ENCODE measurements at places on chromosomes 5 and 9.

- DNase-seq: no peak
Measured at GRCh38 chr9:89983411-89983810, 378.6 kb downstream of the GADD45G start.

- DNase-seq: no peak
Measured at GRCh38 chr5:123134653-123135181, 45.7 kb downstream of the PRDM6 start.

GRCh38 chr5:68114378-68115040 is 101.0 kb upstream of the PIK3R1 start:
- no peak for DNase-seq

GRCh38 chr5:33969572-33970452 is 14.7 kb downstream of the SLC45A2 start:
- DNase-seq: no peak

DNA sequence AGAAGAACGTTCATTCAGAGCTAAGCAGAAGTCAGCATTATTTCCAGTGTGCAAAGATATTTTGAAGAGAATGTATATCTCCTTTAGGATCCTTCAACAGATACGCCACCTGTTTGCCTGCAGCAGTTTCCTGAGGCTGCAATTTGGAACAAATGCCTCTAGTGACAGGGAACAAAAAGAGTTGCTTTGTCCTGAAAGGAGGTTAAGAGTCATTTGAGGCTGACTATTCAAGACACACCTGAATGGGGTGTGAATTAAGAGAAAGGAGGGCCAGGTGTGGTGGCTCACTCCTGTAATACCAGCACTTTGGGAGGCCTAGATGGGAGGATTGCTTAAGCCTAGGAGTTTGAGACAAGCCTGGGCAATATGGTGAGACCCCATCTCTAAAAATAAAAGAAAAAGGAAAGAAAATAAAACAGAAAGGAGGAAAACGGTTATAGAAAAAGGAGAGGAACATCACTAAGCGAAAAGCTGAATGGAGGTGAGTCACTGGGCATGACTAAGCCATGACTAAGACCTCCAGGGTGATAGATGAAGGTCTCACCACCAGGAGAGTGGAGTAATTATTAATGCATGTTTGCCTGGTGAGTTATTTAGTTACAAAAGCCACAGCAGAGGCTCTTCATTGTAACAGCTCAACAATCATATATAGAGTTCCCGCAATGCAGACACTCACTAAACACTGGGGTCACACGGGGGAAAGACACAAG is 255.2 kb upstream of the TNC start:
- DNase-seq: peak; percentile 16

DNA sequence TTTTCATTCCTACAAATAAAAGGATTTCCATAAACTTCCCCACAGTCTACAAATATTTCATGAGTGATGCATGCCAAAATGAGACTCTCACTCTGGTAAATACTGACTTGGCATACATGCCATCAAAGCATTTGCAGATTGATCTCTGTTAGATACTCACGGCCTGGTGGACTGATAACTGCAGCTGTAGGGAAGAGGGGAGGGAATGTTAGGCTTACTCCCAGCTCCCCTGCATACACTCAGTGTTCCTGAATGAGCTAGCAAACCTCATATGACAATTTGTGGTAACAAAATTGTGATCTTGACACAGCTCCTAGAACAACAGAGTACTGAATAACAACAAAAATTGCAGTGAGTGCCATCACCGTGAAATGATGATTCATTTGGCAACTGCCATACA is 435.3 kb downstream of the NR2F1-AS1 start:
- DNase-seq: no peak

DNA sequence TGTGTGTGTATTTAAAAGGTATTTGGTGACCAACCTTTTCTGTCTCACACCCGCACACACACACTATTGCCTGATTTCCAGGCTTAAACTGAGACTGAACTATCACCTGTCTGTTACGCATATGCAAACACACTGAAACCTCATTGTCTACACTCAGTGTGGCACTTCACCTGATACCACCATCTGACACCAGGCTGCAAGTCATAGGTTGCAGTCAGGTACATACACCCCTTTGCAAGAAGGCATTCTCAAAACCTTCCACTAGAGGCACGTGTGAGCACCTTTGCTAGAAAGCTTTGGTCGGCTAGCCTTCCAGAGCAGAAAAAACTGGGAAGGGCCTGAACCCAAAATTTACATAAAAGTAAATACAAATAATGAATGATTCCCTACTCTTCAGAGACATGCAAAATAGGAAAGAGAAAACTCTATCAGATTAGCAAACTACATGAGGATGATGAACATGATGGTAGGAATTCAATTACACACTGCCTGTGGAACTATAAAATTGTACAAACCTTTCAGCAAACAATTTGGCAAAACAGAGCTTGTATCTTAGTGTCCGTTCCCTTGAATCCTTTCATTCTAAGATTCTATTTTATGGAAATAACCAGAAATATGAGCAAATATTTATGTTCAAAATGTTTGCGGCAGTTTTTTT is 5.9 kb upstream of the FOXD1 start:
- DNase-seq: no peak

DNA sequence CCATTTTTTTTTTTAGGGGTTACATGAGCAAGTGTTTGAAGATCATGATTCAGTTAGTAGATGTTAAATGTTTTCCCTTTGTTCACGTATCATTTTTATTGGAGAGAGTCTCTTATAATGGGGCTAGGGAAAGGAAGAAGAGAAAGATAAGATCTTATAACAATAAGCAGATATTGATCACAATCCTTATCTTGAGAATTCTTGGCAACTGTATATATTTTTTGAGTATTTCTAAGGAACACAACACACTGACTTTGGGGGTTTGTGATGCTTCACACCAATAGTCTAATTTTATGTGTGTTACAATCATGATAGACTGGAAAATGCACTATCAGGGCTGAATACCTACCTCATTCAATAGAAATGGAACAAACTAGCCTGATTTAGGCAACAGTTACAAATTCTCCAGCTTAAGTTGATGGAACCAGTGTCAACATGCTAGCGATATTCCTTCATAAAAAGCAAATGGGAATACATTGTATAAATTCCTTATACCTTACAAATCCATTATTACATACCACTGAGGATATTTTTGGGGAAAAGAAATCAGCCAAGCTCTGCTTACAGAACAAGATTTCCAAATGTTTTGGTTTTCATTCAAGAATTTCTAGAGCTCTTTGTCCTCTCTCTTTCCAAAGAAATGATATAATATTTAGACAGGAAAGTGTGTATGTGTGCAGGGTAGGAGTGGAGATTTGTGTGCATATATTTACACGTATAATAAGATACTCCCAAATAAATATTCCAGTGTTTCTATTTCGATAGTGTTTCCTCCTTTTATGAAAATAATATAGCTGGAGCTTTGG is 41.5 kb downstream of the SVEP1 start:
- DNase-seq: no peak

GRCh38 chr5:41863871-41864486 is 6.2 kb downstream of the OXCT1 start:
- no peak for DNase-seq

DNA sequence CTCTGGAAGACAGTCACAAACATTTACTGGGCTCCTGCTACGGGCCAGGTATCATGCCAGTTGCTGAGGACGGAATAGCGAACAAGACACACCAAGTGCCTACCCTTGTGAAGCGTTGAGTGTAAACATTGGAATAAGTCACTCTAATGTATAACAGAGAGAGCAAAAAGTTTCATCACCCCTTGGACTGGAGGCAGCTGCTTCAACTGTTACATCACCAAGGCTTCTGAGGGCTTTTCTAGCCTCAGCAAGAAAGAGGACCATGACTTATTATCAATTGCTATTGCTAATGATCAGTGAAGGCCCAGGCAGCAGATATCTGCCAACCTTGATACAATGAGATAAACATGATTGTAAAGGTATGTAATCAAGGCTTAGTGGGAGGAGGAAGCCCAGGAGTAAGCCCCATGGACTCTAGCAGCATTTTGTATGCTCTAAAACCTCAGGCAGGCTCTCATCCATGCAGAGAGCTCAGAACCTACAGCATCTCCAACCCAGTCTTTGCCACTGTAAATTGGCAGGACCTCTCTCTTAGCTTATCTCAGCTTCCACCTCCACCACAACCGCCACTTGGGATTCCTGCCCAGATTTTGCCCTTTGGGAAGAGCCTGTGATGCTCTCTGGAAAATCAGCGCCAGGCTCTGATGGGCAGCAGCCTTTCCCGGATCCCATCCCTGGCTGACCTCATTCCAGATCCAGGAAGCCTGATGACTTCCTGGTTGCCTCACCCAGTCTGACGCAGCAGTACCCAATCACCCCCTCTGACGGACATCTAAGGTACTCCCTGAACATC is 54.5 kb downstream of the ADAM19 start:
- no peak for DNase-seq

DNA sequence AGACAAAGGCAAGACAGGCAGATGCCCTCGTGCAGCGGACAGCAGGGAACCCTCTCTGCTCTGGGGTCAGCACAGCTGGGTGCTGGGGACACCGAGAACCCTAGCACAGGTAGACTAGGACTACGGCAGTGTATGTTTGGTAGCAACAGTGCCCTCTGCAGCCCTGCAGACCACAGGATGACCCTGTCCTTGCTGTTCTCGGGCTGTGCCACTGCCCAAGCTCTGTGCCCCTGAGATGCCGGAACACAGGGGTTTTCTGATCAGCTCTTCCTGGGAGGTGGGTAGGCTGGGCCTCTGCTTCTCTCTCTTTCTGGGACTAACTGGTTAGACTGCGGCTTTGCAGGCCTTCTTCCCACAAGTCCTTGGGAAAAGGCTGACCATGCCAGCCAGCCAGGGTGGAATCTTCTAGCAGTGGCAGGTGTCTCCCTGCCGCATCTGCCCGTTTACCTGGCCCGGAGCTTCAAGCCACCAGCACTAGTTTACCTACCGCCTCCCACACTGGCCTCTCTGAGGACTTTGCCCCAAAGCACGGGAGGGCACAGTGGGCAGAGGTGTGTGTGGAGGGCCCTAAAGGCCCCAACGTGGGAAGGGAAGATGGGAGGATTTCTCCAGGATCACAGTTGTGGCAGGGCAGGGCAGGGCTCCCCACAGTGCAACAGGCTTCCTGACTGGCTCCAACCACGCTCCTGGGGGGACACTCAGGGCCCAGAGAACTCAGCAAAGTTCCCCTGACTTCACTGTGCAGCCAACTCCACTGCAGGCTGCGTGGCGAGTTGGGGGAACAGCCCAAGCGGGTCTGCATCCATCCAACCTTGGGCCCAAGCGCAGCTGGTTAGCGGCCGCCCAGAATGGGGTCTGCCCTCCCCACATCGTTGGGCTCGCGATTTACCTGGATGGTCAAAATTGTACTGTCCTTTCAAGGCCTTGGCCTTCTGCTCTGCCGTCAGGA is 1.2 kb downstream of the UCK1 start:
- DNase-seq: no peak

DNA sequence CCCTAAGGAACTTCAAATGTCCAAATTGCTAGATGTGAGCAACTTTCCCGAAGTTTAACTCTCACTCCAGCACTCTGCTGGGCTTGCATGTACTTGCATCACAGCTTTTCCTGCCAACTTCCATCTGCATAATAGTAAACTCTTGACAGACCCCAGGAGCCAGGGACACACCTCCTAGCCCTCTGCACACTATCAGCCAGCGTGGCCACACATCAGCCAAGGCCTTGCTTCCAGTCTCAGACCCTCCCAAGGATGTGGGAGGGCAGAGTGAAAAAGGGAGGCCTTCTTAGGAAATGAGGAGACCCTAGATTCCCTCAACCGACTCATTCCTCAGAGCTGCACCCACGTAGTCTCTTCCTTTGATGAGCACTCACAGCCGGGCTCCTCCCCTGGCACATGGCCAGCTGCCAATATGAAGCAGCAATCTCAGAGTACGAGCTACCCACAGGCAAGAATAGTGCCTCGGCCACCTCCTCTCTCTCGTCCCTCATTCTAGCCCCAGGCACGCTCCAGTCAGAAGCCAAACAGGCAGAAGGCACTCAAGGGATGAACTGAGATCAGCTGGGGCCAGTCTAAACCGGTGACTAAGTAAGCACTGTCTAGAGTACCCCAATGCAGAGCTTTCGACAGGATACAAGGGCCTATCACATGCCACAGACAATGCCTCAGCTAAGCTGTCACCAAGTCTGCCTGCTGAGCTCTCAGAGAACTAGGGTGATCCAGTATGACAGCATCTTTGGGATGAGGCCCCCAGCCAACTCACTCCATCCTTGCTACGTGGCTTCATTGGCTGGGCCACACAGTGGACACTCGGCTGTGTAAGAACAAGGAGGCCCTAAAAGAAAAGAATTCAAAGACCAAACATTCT is 2.3 kb downstream of the P4HA2 start:
- DNase-seq: no peak

DNA sequence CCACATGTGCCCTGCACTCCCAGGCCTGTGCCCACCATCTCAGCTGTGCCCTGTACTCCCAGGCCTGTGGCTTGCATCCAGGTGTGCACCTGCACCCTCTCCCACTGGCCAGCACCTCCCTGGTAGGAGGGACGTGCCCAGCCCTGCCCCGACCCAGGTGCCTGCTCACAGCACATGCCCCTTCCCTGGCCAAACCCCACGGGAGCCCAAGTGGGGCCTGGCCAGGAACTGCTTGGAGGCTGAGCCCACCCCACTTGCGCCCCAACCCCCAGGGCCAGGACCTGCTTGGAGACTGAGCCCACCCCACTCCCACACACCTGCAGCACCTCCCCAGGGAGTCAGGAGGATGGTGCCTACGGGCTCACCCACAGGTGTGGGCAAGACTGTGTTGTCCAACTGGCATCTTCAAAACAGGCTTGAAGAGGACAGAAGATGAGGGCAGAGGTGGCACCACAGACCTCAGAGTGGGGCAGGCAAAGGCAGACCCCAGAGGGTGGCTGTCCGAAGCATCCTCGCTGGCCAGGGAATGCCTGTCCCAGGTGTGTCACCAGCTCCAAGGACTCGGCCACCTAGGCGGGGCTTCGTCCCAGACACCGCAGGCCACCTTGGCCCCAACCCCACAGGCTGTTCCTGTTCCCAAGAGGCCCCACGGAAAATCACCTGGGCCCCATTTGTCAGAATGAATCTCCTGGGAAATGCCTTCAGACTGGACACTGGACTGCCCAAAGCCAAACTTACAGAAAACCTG is 10.8 kb downstream of the ZDHHC11B start:
- DNase-seq: no peak
